Kidney (tissue), 22 donors: ENCODE measurements at places on chromosomes 1 and 21. TPM values are rescaled to one million over a fixed set of nuclear protein-coding genes. Genes with fewer than 3 reads are reported as not detected.
A peak's percentile ranks its signal among the peaks of the same experiment; 100 is the strongest.

- peak; percentile 81 for DNase-seq
These were observed 645 bp downstream of the ATP6V0B start for GRCh38 chr1:43975249-43975961.

GRCh38 chr1:209257454-209257853 lies 326.1 kb upstream of the CAMK1G start:
- DNase-seq, result no peak

DNA sequence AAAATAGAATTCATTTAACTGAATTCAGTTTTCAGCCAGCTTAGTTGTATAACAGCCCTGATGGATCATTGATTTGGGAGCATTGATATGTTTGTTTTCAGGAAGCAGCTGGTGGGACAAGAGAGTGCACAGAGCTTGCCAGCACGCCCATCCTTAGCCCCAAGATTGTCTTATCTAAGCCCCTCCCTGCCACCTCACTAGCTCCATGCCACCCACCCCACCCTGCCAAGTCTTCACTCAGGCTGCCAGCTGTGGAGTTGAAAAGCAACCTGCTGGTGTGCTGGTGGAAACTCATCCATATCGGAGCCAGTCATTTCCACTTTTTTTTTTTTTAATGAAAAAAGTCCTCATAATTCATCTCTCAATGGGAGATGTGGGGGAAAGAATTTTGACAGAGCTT lies 11.8 kb downstream of the KIRREL1 start:
- DNase-seq, result no peak

DNM3 gene
- total RNA-seq, result 19.1 TPM
